Cortex of kidney (tissue), 1 donor: ENCODE measurements at places on chromosomes 1 and 21.

GRCh38 chr1:27561124-27561899 lies 42.6 kb downstream of the AHDC1 start:
- no peak for DNase-seq

DNA sequence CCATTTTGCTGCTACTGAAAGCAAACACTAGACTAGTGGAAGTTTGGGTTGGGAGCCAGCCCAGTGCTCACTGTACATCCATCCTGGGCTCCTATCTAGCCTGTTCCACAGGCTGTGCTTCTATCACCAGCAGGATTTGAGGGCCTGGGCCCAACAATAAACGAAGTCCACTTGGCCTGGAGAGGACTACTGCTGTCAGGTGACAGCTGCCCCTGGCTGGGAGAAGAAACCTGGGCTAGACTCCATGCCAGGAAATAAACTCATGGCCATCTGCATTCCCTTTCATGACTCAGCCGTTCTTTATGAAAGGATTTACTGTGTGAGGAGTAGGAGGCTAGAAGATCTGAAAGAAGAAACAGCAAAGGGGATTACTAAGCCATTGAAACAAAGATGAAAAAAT lies 35.5 kb downstream of the COLGALT2 start:
- no peak for DNase-seq

GRCh38 chr1:205317311-205317917 lies 4.1 kb downstream of the NUAK2 start:
- DNase-seq: no peak

- no peak for DNase-seq
Observed at GRCh38 chr1:237105826-237106225, 63.8 kb downstream of the RYR2 start.

DNA sequence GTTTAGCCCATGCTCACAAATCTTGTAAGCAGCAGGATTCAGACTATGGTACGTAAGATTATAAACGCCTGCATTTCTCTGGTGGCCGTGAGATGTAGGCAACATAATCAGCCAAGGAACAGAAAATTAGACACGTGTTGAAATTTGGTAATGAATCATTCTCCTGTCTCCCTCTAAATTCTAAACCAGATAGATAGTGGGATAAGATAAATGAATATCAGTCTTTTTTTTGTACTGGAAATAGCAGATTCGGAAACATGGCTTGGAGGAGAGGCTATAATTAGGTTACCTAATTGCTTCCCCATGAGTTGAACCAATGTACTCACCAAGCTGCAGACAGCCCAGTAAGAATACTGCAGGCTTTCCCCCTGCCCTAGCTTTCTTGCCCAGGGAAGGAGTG lies 172.3 kb downstream of the TGFB2 start:
- DNase-seq: no peak

- DNase-seq: no peak
Observed at GRCh38 chr1:184624051-184624450, 130.6 kb downstream of the EDEM3 start.

GRCh38 chr1:61816191-61816590 lies 73.9 kb downstream of the PATJ start:
- no peak for DNase-seq

DNA sequence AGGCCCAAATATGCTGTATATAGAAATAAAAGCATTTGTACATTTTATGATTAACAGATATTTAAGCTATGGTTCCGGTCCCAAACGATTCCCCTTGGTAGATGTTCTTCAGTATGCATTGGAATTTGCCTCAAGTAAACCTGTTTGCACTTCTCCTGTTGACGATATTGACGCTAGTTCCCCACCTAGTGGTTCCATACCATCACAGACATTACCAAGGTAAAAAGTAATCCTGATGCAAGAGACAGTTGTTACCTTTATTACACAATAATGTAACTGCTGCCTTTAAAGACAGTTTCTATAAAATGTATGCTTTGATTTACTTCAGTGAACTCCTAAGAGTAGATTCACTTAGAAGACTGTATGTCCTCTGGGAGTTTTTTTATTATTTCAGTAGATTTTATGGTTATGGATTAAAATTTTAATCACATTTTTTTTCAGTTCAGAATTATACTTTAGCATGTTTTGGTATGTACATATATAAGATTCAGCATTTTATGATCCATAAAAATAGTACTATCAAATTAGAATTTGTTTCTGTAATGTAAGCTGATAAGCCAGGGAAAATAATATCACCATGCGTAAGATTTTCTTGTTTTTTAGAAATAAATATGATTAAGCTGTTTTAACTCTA lies 96.5 kb downstream of the USP25 start:
- no peak for DNase-seq

- DNase-seq: no peak
Observed at GRCh38 chr1:109198745-109199144, 15.0 kb upstream of the SARS1 start.

GRCh38 chr1:20445956-20446355 lies 40.1 kb downstream of the CAMK2N1 start:
- DNase-seq: no peak

DNA sequence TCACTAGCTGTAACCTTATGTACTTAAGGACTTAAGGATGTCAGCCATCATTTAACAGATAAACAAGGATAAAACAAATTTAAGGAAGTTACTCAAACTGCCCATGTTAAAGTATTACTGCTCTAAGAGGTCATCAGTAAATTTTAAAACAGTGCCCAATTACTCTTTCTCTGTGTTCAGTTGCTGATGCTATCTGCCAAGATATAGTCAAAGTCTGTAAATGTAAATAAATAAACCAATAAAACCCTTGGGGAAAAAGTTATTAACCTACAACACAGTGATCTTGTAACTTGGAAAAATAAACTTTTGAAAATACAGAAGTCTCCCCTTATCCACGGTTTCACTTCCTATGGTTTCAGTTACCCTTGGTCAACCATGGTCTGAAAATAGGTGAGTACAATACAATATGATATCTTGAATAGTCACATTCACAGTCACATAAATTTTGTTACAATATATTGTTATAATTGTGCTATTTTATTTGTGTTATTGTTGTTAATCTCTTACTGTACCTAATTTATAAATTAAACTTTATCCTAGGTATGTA lies 501.8 kb downstream of the LMO4 start:
- DNase-seq: no peak

DNA sequence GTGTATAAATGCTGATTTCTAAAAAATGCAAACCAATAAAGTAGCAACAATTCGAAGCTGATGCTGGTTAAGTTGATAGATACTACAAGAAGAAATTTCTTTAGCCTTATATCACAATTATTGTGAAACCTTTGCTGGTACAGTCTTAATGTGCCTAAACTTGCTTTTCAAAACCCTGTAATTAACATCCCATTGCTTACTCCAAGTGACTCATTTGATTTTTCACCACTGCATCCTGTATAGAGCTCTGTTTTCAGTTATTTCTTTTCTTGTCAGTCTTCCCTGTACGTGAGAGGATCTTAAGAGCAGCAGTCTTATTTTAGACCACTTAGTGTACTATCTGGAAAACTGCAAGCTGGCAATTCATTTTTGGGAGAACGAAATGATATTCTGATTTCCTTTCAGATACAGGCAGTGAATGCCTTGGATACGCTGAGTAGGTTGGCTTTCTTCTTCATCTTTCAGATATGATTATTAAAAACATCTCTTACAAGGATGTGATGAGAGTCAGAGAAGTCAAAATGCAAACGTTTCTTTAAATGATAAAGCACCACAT lies 210.3 kb downstream of the KCTD3 start:
- no peak for DNase-seq

GRCh38 chr1:221018414-221018813 lies 139.2 kb downstream of the HLX start:
- DNase-seq: no peak
